Activated CD4-positive, alpha-beta T cell treated with anti-CD3 and anti-CD28 coated beads, Interleukin-2, amount 50 U/mL, for 4 hours (primary cell): ENCODE measurements at places on chromosomes 11 and 22.
A peak's percentile ranks its signal among the peaks of the same experiment; 100 is the strongest.

- DNase-seq, result no peak
Measured at GRCh38 chr11:64803846-64804345, 882 bp upstream of the MAP4K2 start.

- no peak for DNase-seq
Measured at GRCh38 chr11:19160847-19161246, 40.9 kb downstream of the CSRP3 start.

DNA sequence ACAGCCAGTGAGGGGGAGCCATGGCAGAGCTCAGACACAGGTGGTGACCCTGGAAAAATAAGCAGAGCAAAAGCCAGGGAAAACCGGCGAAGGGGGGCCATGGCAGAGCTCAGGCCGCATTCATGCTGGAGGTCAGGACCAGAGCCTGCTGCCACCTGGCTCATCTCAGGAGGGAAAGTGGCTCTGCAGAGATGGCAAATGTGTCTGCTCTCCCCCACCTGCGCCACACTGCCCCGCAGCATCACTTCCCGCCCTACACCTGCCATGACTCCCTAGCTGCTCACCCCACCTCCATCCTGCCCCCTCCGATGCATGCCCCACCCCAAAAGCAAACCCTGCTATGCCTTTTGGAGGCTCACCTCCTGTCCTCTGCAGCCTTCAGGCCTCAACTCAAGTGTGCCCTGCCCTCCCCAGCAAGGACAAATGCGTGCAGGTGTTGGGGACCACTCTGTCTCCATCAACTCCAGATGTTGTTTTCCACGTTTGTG lies 123.2 kb upstream of the FGF3 start:
- no peak for DNase-seq

DNA sequence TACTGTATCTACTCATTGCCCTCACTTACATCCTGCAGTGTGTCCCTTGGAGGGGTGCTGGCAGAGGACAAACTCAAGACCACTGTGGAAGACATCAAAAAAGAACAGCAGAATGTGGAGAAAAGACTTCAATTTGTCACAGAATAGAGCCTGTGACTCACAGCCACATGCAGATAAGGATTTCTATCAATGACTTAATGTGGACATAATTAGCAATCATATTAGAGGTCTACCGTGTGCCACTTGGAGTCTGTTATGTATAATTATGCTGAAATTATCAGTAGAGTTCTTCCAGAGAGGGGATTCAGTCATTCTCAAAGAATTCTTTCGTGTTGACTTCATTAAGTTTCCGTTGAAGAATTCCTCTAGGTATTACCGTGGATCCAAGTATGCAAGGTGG lies 473.5 kb downstream of the MIAT start:
- DNase-seq, result no peak

DNA sequence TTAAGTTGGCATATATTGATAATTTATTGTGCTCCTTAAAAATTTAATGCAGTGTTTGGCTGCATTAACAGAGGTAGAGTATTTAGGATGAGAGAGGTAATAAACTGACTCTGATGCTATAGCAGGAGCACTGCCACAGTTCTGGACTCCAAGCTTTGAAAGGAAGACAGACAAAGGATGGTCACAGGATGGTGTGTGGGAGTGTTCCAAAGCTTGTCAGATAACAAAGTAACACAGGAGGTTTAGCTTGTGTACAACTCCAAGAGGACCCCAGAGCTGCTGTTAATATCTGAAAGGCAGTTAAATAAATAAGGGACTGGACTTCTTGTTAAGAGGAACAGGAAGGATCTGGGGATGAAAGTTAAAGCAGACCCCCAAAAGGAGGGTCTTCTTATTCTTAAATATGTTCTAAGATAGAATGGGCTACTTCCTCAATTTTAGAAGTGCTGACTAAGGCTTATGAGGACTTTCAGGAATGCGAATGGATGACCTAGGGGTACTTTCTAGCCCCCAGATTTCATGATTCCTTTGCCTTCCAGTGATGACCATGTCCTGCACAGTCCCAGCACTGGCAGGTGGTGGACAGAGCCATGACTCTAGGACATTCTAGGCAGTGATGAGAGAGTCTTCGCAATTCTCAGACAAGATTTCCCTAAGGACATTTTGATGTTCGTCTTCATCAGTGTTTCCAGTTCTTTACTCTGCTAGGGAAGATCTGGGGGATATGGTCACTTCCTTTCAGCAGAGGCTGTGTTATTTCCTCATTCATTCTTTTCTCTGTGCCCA lies 149.1 kb upstream of the RASSF10 start:
- no peak for DNase-seq

DNA sequence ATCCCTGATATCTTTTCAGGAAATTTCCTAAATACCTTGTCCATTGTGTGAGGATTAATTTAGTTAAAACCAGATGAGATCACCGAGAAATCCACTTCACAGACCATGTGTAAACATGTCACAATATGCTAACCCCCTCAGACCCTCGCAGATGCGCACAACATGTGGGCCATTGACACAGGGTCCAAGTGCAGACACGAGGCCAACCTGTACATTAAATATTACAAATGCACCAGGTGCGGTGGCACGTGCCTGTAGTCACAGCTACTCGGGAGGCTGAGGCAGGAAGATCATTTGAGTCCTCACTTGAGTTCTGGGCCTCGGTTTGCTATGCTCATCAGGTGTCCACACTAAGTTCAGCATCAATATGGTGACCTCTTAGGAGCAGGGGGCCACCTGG lies 9.9 kb upstream of the TMPRSS4 start:
- DNase-seq, result no peak

GRCh38 chr22:46864314-46865051 lies 102.0 kb downstream of the TBC1D22A start:
- DNase-seq, result no peak

- DNase-seq, result no peak
Measured at GRCh38 chr11:11988099-11988651, 20.3 kb downstream of the DKK3 start.

- no peak for DNase-seq
Measured at GRCh38 chr22:34972191-34972897, 93.6 kb upstream of the ISX start.

- no peak for DNase-seq
Measured at GRCh38 chr22:37971475-37972434, 12.6 kb downstream of the SOX10 start.

DNA sequence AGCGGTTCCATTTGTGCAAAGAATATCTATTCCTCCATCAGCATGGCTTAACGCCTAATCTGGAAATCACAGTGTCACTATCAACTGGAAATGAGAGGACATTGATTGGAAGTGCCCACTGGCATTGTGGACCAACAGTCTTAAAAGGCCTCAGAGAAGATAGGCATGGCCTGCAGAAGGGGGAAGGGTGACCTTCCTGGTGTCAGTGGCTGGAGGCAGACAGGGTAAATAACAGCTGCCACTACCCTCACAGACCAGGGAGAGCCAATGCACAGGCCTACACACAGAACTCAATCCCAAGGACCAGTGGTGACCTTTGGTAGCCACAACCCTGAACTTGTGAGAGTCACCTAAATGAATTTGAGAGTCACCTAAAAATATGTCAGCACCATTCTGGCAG lies 36.0 kb downstream of the DDIAS start:
- DNase-seq, result no peak

DNA sequence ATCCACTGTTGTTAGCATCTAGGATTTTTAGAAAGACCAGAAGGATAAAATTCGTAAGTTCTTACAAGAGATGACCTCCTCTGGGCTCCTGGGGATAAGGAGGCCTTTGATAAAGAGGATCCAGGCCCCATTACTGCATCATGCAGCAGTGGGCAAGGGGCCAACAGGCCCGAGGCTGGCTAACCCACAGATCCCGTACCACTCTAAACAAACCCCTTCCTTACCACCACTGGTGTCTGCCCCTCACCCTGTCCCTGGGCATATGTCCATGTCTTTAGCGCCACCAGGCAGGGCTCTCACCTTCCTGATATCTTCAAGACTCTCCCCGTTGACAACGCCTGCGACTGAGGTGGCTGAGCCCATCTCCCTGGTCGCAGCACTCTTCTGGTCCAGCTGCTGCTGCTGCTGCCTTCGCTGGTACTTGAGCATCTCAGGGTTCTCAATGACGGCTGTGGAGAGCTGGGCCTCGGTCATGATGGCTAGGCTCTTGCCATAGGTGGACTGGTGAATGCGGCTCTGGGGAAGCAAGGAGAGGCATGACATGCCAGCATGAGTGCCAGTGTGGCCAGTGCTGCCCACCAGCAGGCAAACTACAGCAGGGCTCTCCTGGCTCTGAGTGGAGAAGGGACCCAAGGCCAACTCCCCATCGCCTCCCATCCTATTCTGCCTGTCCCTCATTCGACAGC lies 46.2 kb downstream of the HIRA start:
- no peak for DNase-seq

DNA sequence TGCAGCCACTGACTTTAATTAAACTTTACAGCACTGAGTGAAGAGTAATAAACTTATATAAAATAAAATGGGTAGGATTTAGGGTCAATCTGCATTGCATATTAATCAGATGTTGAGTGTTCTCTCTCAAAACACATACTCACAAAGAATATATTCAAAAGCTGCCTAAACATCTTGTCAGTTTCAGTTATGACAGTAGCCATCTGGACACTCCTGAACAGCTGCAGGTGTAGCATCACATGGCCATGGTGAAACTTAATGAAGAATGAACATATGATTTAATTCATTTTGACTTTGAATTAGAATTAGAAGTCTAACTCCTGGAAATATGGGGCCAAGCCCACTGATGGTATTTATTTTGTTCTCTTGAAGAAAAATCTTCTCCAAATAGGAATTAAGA lies 684.3 kb upstream of the RAG2 start:
- DNase-seq, result no peak

DNA sequence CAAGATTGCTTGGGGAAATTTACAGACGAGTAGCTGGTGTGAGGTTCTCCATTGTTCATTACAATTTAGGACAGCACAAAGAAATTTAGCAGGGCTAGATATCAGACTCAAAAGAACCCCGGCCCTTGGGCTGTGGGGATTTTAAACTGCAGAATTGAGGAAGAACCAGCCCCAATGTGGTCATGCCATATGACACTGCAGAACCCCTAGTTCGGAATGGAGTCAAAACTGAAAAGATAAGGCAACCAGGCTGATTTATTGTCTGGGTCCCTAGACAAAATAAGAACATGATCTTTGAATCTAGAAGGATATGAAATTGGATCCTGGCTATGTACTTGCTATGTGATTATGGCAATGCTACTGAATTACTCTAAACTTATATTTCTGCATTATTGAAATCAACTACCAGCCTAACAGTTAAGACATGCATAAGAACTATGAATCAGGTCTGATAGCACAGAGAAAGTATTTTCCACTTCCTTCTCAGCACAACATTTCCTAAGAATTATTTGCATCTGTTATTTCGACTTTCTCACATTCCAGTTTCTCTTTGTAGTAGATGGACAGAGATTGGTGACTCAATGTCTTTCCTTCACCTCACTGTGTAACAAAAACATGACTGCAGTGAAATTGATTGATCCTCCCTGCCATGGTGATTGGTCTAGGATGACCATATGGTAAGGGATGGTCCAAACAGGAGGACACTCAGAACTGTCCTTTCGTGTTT lies 13.2 kb downstream of the MMP3 start:
- no peak for DNase-seq

GRCh38 chr11:81394311-81394710 lies 1339.4 kb downstream of the FAM181B start:
- DNase-seq, result no peak

DNA sequence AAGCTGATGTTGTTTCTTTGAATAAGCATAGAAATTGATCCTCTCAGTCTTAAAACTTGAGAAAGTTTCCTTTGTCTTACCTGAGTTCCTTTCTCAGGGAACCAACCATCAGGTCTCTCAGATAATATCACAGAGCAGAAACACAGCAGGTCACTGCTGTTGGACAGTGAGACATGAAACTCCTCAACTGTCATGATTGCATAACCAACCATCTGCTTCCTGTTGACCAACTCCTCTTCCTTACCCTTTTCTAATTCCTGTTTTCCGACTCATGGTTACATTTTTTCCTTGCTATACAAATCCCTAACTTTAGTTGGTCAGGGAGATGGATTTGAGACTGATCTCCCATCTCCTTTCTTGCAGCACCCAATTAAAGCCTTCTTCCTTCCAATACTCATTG lies 845.3 kb downstream of the FAM181B start:
- no peak for DNase-seq

GRCh38 chr11:30559004-30559403 lies 27.1 kb downstream of the MPPED2 start:
- no peak for DNase-seq

DNA sequence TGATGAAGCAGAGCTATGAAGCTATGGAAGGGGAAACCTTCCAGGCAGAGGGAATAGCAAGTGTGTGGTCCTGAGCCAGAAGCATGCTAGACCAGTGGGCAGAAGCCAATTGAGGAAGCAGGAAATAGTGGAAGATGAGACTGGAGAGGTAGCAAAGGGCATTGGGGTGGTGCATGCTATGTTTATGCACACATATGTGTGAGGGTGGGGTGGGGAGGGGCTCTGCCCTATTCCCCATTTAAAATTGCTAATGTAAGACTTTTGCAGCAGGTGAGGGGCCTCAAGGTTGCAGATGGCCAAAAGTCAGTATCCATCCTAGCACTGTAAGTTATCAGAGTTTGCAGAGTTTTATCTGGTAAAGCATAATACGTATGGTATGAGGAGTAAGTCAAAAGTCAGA lies 626.6 kb upstream of the KIRREL3 start:
- DNase-seq, result no peak

- no peak for DNase-seq
Measured at GRCh38 chr11:33362051-33362910, 105.1 kb downstream of the HIPK3 start.

DNA sequence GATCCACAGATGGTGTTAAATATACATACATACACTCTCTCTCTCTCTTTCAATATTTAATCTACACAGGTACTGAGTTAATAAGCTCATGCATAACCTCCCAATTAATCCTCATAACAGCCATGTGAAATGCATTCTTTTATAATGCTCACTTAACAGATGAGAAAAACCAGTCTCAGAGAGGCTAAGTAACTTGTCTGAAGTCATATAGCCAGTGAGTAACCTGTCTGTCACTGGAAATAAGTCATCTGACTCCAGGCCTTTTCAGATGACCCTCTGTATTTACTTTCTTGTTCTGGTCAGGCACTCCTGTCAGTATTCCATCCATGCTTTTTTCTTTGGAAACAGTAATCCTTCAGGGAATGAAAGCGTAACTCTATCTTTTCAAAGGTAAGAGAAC lies 594.0 kb upstream of the TENM4 start:
- DNase-seq, result no peak

- no peak for DNase-seq
Measured at GRCh38 chr11:19355601-19356000, 114.9 kb upstream of the E2F8 start.

GRCh38 chr11:46348566-46349401 lies 1.5 kb downstream of the DGKZ start:
- peak; percentile 43 for DNase-seq

- no peak for DNase-seq
Measured at GRCh38 chr11:19430346-19430745, 189.6 kb upstream of the E2F8 start.
